ENCODE measurements at places on chromosomes 4 and X. TPM values are rescaled to one million over a fixed set of nuclear protein-coding genes. Genes with fewer than 3 reads are reported as not detected.

The F8A3 gene
- 6.0 TPM for total RNA-seq

The RTL5 gene
- total RNA-seq = 13.5 TPM

The PASD1 gene
- total RNA-seq = not detected

The TET2 gene
- 31.0 TPM for total RNA-seq

The DGAT2L6 gene
- total RNA-seq = not detected

The PARM1 gene
- total RNA-seq = 286 TPM

The TMPRSS11B gene
- total RNA-seq = not detected

The SYAP1 gene
- total RNA-seq = 46.9 TPM

The CLDN22 gene
- total RNA-seq = not detected

All from mucosa of descending colon (tissue), 3 donors.